ENCODE measurements at places on chromosomes 16 and 17.

- DNase-seq = no peak
Observed at GRCh38 chr17:72682605-72683004, 409.9 kb downstream of the SLC39A11 start.

DNA sequence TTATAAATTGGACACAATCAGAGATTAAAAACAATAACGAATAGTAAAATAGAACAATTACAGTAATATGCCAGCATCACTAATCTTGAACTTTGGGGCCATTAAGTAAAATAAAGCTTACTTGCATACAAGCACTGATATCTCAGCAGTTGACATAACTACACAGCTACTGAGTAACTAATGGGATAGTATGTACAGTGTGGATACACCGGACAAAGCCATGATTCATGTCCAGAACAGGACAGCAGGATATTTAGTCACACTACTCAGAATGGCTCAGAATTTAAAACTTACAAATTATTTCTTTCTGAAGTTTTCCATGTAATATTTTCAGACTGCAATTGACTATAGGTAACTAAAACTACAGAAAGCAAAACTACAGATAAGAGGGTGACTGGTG lies 427.5 kb downstream of the CDH13 start:
- peak; percentile 13 for DNase-seq

DNA sequence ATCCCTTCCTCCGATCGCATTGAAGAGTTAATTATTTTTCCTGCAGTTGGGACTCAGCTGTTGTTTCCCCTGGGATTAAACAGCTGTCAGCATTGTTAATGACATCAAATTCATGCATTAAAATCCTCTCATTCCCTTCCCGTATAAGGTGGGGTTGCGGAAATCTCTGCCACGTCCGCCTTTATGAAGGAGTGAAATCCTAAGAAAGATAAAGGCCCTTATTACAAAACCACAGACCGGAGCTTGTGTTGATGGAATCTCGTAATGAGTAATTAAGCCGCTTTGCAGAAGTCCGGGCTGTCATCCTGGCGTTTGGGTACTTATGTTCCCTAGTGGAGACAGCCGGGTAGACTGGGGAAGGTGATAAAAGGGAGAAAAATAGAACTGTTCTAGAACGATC lies 627.6 kb downstream of the MAF start:
- no peak for DNase-seq

DNA sequence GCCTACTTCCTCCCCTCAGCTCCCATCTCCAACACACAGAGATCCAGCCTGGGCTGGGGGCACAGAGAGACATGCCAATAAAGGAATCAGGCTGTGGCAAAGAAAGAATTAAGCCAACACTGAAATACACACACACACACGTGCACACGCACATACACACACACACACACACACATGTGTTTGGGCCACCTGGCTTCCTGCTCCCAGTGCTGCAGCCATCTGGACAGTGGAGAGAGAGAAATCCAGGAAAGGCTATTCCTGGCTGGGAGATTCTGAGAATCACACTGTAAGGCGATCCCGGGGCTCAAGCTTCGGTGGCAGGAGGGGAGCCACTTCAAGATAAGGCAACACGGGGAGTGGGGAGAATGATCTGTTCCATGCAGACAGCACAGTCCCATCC lies 72.4 kb downstream of the NOG start:
- no peak for DNase-seq

GRCh38 chr16:67183-67791 lies 5.1 kb downstream of the RHBDF1 start:
- no peak for DNase-seq

DNA sequence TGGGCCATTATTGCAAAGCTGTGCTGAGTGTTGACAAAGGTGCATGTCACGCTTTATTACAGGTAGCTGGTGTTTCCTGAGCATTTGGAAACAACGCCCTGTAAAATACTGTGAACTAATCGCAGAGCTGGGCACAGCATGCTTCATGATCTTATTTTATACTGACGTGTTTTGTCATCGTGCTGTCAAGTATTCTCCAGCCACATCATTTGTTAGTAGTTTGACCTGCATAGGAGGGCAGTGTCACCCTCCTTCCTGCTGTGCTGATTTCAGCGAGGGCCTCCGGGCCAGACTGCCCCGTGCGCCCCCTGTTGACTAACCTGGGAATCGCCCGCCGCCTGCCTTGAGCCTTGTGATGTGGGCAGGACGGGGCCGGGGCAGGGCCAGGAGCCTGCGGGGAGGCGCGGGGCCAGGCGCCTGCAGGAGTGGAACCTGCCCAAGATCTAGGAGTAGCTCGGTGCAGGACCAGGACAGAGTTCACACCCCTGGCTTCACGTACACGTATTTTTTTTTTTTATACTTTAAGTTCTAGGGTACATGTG lies 820.7 kb downstream of the KCNJ18 start:
- DNase-seq = no peak

GRCh38 chr17:3554440-3554839 lies 3.2 kb downstream of the TRPV3 start:
- DNase-seq = no peak

DNA sequence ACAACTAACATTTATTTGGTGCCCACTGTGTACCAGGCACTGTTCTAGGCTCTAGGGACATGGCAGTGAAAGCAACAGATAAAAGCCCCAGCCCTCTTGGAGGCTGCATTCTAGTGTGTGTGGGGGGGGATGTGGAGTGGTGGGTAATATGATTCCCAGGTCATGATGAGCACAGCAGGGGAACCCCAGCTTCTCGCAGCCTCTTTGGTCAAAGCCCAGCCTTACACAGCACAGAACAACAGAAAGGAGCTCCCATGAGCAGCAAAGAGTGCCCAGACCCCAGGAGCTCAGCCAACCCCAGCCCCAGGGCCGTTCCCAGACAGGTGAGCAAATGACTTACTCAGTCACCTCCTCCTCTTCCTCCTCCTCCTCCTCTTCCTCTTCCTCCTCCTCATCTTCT lies 21.9 kb downstream of the CNGB1 start:
- DNase-seq = no peak

- DNase-seq = no peak
Observed at GRCh38 chr16:49398761-49399160, 25.2 kb downstream of the C16orf78 start.

DNA sequence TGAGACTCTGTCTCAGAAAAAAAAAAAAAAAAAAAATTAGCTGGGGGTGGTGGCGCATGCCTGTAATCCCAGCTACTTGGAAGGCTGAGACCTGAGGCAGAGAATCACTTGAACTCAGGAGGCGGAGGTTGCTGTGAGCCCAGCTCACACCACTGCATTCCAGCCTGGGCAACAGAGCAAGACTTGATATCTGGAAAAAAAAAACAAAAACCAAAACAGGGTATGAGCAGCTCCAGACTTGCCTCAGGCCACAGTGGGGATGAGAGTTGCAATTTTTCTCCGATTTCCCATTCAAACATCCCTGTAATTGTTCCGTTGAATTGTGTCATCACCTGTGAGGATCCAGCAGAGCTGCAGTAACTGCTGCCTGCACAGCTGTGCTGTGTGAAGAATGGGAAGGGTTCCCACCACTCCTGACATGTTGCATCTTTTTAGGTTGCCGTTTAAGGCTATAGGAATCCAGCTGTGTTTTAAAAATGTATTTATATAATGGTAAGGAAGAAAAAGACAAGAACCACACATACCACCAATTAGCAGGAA lies 150.0 kb downstream of the VPS53 start:
- no peak for DNase-seq

DNA sequence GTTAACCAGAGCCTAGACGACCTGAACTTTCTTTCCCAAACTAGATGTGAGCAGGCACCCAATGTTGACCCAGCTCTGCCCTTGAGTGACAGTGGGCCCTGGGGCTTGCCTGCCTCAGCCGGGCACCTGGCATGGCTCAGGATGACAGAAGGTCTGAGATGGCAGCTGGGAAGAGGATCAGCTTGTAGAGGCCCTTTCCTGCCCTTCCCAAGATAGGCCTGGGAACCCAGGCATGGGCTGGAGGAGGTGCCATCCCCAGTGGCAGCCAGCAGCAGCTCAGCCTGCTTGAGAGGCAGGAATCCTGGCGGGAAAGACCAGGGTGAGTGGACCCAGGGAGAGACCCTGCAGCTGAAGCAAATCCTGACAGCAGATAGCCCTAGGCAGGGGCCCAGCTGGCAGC lies 59.1 kb downstream of the PIPOX start:
- peak; percentile 11 for DNase-seq

GRCh38 chr16:72938795-72939164 lies 109.1 kb downstream of the ZFHX3 start:
- DNase-seq = peak; percentile 67

DNA sequence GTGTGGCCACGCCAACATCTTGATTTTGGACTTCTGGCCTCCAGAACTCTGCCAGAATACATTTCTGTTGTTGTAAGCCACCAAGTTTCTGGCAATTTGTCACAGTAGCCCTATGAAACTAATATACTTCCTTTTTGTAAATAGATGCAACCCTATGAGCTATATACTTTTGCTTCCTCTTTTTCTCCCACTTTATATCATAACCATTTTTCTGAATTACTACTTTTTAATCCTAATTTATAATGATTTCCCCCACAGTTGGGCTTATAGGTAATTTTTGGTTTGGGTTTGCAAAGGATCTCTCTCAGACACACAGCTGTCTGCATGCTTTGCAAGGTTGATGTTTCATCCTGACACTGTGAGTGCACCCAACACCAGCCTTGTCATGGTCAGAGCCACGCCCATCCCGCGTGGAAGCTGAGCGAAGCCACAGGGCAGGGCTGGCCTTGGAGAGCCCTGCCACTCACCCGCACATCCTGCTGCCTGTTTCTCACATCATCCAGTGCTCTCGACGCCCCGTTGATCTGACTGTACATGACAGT lies 5.8 kb downstream of the TRIM25 start:
- DNase-seq = peak; percentile 72

DNA sequence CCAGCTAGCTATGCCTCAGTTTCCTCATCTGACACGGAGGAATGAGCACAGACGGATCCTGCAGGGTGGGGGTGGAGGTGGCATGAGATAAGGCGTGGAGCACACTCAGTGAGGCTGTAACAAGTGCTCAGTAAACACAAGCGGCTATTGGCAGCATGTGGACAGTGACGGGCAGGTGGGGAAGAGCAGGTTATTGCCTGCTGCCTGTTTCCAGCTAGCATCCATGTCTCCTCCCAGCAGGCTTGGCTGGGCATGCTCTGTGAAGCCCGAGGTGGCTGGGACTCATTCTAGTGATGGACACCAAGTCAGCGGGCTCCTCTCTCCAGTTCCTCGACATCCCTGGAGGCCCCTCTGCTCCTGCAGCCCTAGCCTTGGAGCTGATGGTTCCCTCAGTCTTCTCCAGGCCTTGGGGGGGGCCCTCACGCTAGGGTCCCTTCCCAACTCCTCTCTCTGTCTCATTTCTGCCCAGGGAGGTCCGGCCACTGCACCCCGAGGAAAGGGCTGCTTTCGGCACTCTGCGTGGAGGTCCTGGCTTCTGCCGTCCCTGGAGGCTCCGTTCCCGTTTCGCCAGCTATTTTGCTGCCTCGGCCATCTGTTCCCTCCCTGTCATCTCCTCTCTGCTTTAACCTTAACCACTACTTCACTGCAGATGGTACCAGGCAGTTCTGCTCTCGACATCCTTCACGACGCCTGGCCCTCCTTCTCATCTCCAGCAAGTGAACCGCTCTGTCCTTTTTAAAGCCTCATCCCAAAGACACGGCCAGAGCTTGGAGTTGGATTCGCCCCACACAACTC lies 6.2 kb downstream of the RTN4RL1 start:
- DNase-seq = no peak

GRCh38 chr16:56257239-56257638 lies 66.0 kb downstream of the GNAO1 start:
- DNase-seq = no peak

GRCh38 chr17:155576-155975 lies 18.2 kb downstream of the SCGB1C2 start:
- DNase-seq = no peak

DNA sequence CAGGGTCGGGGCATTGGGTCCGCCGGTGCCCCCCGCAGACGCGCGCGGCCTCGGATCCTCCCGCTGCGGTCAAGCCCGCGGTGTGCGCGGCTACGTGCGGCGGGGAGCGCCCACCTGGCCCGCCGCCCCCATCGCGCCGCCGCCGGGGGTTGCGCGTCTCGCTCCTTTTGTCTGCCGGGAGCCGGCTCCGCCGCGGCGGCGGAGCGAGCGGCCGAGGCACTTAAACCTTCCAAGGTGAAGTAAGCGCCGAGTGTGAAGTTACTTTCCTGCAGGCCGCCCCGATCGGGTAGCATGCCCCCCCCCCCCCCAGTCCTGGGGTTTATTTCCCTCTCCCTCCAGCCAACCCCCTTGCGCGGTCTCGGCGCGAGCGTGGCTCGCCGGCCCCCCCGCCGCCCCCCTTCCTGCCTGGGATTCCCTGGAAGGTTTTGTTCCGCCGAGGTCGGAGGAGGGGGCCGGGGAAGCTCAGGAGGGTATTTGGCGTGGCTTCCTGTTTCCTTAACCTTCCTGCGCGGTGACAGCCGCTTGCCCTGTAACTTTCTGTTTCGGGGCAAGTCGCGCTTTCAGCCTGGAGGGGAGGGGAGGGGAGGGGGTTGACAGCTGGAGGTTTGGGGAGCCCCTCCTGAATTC lies 56.6 kb upstream of the GSE1 start:
- DNase-seq = peak; percentile 65

GRCh38 chr17:5439446-5439764 lies 450 bp upstream of the C1QBP start:
- DNase-seq = no peak

GRCh38 chr17:80204626-80205468 lies 15.3 kb downstream of the SGSH start:
- DNase-seq = no peak

- no peak for DNase-seq
Observed at GRCh38 chr17:61340431-61341209, 59.0 kb upstream of the TBX2 start.

DNA sequence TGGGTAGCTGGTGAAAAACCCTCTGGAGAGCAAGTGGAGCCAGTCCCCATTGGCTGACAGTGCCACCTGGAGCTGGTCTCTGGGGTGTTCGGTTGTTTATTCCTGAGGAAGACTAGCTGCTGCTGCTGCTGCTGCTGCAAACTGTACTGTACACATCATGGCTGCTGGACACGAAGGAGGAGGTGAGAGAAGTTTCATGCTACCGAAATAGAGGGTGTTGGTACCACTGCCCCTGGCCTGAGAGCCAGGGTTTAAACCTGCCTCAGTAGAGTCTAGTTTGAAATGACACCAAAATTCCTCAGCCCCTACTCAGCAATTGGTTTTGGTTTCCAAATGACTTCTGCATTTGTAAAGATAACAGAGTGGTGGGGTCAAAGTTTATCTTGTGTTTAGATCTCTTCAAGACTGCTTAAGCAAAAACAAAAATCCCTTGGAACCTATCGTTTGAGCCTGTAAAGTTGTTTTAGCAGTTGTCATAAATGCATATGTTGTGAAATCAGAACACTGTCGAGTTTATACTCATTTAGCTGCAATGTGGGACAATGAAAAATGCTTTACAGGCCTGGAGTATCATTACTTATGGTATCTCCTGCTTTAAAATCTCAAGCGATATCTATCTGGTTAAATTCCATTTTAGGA lies 40.8 kb downstream of the CYB5B start:
- no peak for DNase-seq

Measured in kidney tubule cell (primary cell).